ENCODE measurements at places on chromosomes 7 and 10. TPM values are rescaled to one million over a fixed set of nuclear protein-coding genes. Genes with fewer than 3 reads are reported as not detected.

NME8 gene
- not detected for total RNA-seq

SPDYE8 gene
- not detected for total RNA-seq

SLC16A9 gene
- total RNA-seq: 0.26 TPM

RBP4 gene
- total RNA-seq: not detected

CHAT gene
- not detected for total RNA-seq

PRKG1 gene
- total RNA-seq: 0.64 TPM

GRCh38 chr10:116665541-116666125 lies 44.9 kb downstream of the PNLIPRP2 start:
- no peak for DNase-seq

DNA sequence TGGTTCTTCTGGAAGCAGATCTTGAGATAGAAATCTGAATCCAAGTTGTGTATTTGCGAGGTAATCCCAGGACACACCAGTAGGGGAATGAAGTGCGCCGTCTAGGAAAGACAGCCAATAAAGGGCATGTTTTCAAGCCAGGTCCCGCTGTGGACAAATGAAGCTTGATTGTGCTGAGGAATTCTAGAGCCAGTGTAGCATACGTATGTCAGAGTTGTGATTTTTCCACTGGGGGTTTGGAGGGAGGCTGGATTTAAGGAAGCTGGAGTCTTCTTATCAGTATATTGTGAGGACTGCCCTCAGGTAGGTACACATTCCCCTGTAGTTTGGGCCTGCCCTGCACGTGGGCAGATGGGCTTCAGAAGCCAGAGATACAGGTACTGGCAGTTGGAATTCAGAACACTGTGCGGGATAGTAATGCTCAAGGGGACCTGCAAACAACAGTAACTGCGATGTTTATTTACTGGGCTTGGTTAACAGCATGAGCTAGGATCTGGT lies 50.9 kb downstream of the GALNT11 start:
- DNase-seq: peak; percentile 29

DNA sequence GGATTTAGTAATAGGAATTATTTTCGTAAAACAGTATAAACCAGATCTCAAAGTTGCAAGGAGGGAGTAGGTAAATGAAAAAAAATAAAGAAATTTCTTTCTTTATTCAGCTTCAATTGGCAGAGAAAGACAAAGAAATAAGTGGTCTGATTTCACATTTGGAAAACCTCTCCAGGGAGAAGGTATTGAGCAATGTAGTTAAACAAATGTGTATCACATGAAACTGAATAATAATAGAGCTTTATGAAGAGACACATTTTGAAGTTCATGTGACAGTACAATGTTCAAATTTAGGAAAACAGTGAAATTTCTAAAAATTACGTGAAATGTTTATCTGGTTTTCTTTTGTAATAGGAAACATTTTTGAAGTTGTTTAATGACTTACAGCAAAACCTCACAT lies 63.0 kb downstream of the TAX1BP1 start:
- DNase-seq: no peak

DNA sequence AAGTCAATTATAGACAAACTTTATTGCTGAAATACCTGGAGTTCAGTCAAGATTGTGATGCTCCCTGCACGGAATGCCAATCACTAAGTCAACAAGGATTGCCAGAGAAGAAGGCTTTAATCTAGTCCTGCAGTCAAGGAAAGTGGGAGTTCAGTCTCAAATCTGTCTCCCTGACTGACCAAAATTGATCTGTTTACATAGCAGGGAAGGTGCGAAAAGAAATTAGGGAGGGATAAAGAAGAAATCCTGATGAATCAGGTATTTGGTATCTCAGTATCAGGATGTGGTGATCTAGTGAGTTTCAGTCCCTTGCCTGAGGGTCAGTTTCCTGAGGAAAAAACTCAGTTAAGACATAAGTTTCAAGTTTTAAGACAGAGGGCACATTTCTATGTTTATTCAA lies 2.1 kb upstream of the AKR1D1 start:
- no peak for DNase-seq

GRCh38 chr7:14021069-14021468 lies 31.6 kb upstream of the ETV1 start:
- DNase-seq: no peak

- no peak for DNase-seq
Measured at GRCh38 chr7:43136064-43136463, 23.6 kb downstream of the HECW1 start.

DNA sequence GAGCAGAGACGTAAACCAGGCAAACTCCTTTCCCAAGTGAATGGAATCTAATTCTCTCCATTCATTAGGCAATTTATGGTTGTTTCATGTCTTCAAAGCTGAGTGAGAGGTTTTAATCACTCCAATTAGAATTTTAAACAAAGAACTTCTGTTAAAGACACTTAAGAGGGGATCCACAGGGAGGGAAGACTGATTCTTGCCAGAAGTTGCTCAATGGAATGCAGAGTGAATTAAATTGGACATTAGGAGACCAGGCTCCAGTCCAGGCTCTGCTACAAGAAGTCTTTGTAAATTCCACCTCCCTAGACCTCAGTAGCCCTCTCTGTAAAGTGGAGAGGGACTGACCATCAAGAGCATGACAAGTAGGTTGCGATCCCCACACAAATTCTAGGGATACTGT lies 130.7 kb upstream of the TMEM72 start:
- DNase-seq: no peak

GRCh38 chr10:92991513-92991912 lies 69.1 kb upstream of the CYP26C1 start:
- no peak for DNase-seq

- no peak for DNase-seq
Measured at GRCh38 chr10:30134171-30134945, 75.0 kb upstream of the JCAD start.

Measured in dermis microvascular lymphatic vessel endothelial cell (primary cell).